Erythroblast (primary cell): ENCODE measurements at places on chromosomes 7 and 10.
A peak's percentile ranks its signal among the peaks of the same experiment; 100 is the strongest.

- no peak for DNase-seq
Observed at GRCh38 chr10:20089879-20090278, 273.6 kb downstream of the PLXDC2 start.

- DNase-seq: peak; percentile 58
Observed at GRCh38 chr10:12194752-12195271, 879 bp downstream of the NUDT5 start.

GRCh38 chr7:155361346-155361680 lies 63.6 kb downstream of the INSIG1 start:
- no peak for DNase-seq

- DNase-seq: no peak
Observed at GRCh38 chr7:102291056-102291915, 4.6 kb downstream of the SH2B2 start.

GRCh38 chr7:72467237-72467636 lies 55.1 kb upstream of the CALN1 start:
- no peak for DNase-seq
